NCI-H2227 treated with DMSO at 0.1 percent for 48 hours (cell line): ENCODE measurements at places on chromosomes 1 and 21.

GRCh38 chr1:229011022-229011421 is 259.9 kb upstream of the RAB4A start:
- no peak for DNase-seq

GRCh38 chr21:41823166-41823565 is 56.0 kb downstream of the PRDM15 start:
- DNase-seq: no peak

- DNase-seq: no peak
These were observed 38.9 kb upstream of the C1orf185 start for GRCh38 chr1:51063121-51063520.

GRCh38 chr1:36273024-36273423 is 33.1 kb upstream of the SH3D21 start:
- no peak for DNase-seq

DNA sequence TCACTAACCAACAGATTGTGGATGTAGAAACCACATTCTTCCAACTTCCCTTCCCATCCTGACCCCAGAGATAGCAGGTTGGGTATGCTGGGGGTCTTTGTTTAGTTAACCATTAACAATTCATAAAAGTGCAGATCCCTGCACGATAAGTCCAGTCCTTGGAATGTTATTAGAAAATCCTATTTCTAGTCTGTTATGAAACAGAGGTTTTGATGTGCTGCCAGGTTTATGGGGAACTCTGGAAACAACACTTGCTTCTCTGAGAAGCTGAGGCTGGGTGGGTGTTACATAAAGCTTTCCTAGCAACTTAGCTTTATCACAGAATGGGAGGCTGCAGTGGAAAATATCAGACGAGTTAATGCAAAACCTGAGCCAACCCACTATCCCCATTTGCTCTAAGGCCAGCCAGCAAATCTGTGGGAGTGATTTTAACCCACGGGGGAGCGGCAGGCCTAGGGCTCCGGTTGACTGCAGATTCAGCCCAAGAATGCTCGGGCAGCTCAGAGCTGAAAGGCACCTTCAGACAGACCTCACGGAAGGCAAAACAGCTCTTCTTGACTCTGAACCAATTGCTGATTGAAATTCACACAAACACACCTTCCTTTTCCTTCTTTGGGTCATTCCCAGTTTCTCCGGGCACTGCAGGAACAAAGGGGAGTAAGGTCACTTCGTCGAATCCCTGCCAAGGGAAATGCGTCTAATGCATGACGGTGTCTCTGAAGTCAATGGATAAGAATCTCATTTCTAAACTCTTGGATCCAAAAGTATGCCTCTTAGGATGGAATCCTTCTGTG is 111.7 kb upstream of the IRF2BP2 start:
- peak; percentile 39 for DNase-seq

- no peak for DNase-seq
These were observed 140.5 kb downstream of the NTPCR start for GRCh38 chr1:233090746-233091494.

GRCh38 chr1:107810291-107810951 is 154.6 kb downstream of the VAV3 start:
- DNase-seq: no peak

GRCh38 chr1:85584923-85585322 is 4.4 kb downstream of the CCN1 start:
- no peak for DNase-seq

DNA sequence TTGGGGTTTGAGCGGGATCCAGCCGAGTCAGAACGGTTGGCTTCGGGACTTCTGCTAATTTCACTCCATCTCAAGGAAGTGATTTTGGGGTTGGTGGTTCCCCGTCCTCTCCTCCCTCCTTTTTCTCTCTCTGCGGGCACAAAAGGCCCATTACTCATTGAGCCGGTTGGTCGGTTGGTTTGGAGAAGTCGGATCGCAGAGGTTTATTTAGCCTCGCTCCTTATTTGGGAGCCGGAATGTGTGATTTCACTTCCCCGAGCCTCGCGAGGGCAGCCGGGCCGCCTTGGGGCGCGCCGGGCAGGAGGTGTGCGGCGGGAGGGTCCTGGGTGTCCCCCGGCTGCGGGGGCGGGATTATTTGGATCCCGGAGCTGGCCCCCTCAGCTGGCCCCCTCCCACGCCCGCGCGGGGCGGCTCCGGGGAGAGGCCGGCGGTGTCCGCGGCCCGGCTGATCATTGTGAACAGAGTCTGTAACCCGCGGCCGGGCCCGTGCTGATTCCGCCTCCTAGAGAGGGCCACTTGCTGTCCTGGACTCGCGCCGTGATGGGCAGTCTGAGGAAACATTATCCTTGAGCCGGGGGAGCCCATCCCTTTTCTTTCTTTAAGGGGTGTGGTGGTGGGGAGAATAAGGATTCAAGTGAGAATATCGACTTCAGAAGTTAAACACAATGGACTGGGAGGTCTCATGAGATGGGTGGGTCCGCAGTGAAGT is 1.2 kb downstream of the MAPKAPK2 start:
- no peak for DNase-seq

- DNase-seq: no peak
These were observed 59.4 kb downstream of the SLC30A7 start for GRCh38 chr1:100955322-100955721.

DNA sequence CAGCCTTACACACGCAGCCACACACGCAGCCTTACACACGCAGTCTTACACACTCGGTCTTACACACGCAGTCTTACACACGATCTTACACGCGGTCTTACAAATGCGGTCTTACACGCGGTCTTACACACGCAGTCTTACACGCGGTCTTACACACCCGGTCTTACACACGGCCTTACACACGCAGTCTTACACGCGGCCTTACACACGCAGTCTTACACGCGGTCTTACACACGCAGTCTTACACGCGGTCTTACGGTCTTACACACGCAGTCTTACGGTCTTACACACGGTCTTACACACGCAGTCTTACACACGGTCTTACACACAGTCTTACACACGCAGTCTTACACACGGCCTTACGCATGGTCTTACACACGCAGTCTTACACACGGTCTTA is 111.9 kb downstream of the PRDM16 start:
- DNase-seq: no peak

- DNase-seq: no peak
These were observed 3.7 kb downstream of the MCL1 start for GRCh38 chr1:150575518-150576366.
